ENCODE measurements at places on chromosomes 3 and 15. TPM values are rescaled to one million over a fixed set of nuclear protein-coding genes. Genes with fewer than 3 reads are reported as not detected.

GRCh38 chr15:91849749-91850161, 3.8 kb upstream of the SLCO3A1 start:
- no peak for DNase-seq
- peaks cover 39% of the 10 kb centered on the region for H3K4me1 ChIP-seq
- H3K27me3 ChIP-seq: no peaks in the 10 kb centered on the region

GRCh38 chr15:35557544-35557943, 11.6 kb upstream of the DPH6 start:
- H3K27me3 ChIP-seq: no peaks in the 10 kb centered on the region
- DNase-seq: no peak
- no peaks in the 10 kb centered on the region for H3K36me3 ChIP-seq
- H3K4me1 ChIP-seq: no peaks in the 10 kb centered on the region

DNA sequence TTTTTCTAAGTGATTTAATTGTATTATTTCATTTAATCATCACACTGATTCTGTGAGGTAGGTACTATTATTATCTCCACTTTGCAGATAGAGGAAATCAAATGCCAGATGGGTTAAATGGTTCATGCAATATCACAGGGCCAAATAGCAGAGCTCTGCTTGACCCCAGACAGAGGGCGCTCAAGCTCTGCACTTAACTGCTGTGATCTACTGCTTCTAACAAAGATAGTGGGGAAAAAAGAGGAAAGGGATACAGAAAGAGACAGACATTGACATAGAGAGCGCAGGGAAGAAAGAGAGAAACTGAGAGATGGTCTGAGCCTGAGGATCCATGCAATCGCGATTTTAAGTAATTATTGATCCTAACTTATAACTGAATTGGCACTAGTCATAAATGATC, 279.1 kb upstream of the THRB start:
- H3K4me3 ChIP-seq: no peak overlapping the region
- no peak for DNase-seq
- H3K27ac ChIP-seq: no peak overlapping the region
- no peaks in the 10 kb centered on the region for H3K36me3 ChIP-seq
- H3K27me3 ChIP-seq: no peaks in the 10 kb centered on the region

KNL1 gene
- 1.2 TPM for total RNA-seq

FETUB gene
- total RNA-seq: not detected

Measured in CD4-positive, alpha-beta memory T cell (primary cell).